Activated CD4-positive, alpha-beta T cell treated with anti-CD3 and anti-CD28 coated beads for 4 hours (primary cell): ENCODE measurements at places on chromosomes 11 and 22.

- no peak for DNase-seq
Measured at GRCh38 chr11:64113462-64113780, 52.5 kb downstream of the MACROD1 start.

DNA sequence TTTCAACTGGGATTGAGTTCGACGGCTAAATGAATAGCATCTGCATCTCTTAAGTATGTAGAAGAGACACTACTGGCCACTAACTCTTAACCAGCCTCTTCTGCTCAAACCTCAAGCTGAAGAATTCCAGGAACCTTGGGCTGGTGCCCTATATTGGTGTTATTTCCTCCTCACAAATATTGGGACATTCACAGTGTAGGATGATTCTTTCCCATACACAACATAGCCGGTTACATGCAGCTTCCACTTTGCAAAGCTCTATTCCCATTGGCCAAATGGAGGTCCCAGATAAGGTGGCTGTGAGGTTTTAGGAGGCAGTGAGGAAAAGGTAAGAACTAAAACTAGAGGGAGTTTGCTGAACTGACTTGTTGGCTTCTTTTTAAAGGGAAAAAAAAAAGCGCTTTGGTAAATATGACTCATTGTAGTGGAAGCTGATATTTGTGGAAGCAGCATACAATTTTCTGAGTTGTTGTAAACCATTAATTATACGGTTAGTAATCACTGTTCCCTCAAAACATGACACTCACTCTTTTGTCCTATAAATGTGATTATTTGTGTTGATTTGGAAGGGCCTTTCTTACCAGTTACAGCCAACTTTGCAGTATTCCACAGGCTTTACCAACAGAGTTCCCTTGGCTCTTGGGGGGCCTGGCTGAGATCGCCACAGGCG lies 17.6 kb downstream of the C22orf31 start:
- no peak for DNase-seq

DNA sequence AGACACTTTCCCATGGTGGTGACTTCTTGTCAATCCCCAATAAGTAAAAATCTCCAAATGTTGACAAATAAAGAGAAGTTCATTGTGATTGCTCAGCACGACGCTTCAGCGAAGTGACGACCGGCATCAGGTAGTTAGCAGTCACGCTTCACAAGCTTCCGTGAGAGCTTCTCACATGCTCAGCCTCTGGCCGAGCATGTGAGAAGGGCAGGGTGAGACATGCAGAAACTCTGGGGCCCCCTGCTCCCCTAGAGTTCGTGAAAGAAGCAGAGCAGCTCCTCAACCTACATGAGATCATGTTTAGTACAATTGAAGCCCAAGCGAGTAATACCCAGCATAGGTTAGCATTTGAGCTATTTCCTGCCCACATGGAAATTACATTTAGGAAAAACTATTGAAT lies 4.4 kb upstream of the C11orf16 start:
- no peak for DNase-seq

DNA sequence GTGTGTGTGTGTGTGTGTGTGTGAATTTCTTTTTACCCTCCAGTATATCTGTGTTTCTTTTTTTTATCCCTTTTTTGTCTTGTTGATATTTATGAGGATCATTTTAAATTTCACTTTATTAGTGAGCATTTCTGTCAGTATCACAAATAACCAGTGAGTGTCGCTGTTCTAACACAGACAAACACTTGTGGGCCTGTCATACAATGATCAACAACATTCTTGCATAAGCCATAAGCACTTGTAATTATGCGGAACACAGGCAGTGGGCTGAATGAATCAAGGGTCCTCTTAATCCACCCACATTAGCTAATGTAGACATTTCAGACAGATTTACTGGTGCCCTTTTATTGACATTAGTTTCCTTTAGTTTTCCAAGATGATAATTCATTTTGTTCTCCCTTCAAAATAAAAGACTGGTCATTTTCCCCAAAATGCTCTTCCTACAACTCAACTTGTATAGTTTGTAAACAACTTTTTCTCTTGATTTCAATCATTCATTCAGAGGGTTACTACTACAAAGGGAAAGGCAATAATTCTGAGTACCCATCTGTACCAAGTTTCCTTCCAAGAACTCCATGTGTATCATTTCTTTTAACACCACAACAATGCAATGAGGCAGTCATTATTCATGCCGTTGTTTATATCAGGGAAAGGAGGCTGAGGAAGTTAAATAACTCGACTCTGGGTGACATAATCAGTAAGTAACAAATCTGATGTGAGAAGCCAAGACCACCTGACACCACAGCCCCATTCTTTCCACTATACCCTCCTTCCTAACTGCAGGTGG lies 34.5 kb upstream of the ANO3 start:
- no peak for DNase-seq

GRCh38 chr11:88359541-88359940 lies 22.0 kb upstream of the CTSC start:
- DNase-seq, result no peak

DNA sequence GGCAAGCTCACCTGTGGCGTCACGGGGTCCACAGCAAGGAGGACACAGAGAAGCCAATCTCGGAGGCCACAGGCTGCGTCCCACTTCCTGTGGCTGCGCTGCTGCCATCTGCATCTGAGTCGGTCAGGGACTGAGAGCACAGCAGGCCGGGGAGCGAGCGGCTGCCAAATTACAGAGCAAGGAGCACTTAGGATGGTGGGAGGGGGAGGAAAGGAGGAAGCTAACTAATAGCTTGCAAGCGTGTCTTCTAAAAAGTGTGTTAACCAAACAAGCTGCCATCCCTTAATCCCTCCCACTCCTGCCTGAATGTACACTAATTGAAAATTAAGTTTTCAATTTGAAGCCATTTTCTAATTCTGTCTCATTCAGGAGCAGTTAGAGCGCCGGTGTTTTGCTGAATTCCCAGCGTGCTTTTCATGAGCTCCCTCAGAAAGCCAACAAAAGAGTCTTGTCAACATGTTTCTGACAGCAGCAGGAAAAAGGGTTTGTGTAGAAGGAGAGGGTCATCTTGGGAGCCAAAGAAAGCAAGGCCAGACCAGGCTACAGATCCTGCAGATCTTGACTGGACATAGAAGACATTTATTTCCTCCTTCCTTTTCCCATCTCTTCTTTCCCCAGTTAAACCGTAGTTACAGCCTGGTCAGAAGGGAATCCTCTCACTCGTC lies 42.4 kb upstream of the API5 start:
- DNase-seq, result no peak

DNA sequence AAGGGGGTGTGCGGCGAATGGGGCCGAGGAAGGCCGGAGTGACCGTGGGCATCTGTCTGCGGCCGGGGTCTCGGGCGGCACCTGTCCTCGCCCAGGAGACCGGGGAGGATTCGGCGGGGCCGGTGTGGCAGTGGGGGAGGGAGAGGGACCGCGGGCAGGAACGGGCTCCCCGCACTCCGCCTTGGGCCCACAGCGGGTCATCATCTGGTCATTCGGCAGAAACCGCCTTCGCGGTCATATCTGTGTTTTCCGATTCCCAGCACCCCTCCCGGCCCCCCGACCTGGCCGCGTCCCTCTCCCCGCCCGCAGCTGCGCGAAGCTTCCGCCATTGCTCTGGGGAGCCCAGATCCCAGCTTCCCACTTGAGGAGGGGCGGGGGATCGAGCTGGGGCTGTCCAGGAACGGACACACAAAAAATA lies 824 bp upstream of the CBX6 start:
- DNase-seq, result no peak

- no peak for DNase-seq
Measured at GRCh38 chr11:79080551-79080950, 360.3 kb downstream of the TENM4 start.

DNA sequence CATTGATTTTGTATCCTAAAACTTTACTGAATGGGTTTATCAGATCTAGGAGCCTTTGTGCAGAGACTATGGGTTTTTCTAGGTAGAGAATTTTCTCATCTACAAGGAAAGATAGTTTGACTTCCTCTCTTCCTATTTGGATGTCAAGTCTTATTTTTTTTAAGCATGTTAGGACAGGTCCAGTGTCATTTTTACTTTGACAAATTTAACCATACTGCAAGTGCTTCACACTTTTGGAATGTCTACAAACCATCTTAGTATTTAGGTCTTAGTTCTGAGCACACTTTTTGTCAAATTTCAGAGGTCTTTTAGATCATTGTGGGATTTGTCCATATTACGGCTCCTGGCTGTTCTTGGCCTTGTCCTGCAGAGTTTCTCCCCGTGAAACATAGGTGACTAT lies 715.2 kb upstream of the RAG2 start:
- DNase-seq, result no peak

DNA sequence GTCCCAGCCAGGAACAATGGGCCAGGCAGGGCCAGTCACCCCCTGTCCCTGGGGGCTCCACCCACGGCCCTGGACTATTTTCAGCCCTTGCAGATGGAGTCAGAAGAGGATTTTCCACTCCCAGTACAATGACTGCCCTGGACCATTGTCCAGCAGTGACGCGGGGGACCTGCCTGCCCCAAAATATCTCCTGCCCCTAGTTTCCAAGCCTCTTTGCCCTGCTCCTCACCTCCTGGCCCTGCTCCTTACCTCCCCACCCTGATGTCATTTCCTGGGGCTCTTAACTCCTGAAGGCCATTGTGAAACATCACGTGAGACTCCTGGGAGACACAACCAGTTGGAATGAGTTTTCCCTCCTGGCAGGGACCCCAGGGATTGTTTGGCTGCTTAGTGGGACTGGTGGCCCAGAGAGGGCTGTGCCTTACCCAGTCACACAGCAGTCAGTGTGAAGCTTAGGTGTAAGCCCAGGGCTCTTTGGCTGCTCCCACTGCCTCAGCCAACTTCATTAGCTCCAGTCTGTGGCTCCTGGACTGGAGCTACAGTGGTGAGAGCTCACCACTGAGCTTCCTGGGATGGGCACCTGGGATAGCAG lies 22.2 kb downstream of the P2RY2 start:
- DNase-seq, result no peak

DNA sequence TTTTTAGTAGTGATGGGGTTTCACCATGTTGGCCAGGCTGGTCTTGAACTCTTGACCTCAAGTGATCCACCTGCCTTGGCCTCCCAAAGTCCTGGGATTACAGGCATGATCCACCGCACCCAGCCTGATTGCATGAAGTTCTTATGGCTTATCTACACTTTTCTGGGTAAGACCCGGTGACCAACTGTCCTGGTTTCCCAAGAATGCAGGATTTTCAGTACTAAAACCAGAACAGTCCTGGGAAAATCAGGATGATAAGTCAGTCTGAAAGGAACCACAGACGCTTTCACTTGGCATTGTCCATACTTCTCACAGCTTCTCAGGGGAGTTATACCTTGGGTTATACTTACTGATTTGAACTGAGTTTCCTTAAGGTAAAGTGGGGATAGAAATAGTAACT lies 1.4 kb upstream of the BPIFC start:
- DNase-seq, result no peak

GRCh38 chr11:118870396-118871343 lies 13.0 kb upstream of the CXCR5 start:
- no peak for DNase-seq

- DNase-seq, result no peak
Measured at GRCh38 chr22:45512363-45512762, 9.7 kb downstream of the FBLN1 start.

DNA sequence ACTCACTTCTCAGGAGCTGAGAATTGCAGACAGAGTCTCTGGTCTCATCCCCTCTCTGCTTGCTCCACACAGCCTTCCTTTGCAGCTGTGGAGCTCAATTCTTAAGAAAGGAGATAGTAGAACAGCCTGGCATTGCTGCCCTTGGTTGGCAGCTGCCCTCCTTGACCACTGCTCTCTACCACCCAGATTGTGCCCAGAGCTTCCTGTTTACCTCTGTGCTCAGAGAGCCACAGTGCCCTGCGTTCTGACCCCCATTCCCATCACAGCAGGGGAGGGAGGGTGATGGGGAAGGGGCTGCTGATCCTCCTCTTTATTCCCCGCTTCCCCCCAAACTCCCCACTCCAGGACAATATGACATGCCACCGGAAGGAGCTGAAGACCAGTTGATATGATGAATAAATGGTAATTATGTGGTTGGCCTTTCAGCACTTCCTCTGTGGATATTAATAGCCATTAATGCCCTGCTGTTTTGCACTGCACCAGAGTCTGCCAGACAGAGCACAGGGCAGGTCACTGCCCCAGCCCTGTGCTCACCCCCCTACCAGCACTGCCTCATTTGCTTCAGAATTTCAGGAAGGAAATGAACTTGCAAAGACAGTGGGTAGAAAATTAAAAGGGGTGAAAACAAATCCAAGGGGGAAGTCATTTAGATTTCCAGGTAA lies 426.8 kb upstream of the CADM1 start:
- no peak for DNase-seq

DNA sequence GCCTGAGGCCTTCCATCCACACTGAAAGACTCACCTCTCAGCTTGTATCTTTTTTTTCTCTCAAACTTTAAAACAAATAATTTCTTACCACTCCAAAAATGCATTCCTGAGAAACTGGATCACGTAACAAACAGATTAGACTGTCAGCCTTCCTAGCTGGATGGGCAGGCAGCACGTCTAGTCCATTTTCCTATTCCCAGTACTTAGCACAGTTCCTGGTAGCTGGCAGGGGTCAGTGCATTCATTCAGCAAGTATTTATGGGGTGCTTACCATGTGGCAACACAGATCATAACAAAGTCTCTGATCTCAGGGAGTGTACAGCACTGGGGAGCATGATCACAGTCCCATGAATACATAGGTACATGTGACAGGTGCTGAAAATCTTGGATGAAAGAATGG lies 89.6 kb downstream of the UBASH3B start:
- DNase-seq, result no peak

GRCh38 chr11:126560221-126560620 lies 204.7 kb downstream of the ST3GAL4 start:
- no peak for DNase-seq

GRCh38 chr22:19150482-19151328 lies 613 bp upstream of the GSC2 start:
- DNase-seq, result no peak

- no peak for DNase-seq
Measured at GRCh38 chr22:50608996-50609395, 8.4 kb downstream of the MAPK8IP2 start.

DNA sequence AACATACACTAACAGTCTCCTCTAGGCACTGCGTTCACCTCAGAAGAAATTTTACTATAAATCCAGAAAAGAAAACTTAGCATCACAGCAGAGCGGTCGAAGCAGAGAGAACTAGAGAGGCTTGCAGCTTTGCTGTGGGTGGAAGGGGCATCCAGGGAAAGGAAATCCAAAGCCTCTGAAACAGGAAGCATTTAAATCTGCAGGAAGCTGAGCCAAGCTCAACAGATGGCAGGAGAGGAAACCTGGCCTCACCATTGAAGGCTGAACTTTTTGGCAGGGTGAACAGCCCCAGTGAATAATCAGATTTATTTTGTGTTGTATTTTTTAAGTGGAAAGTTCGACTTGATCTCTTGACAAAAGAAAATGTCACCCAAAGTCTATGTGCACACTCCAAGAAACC lies 858.1 kb downstream of the OPCML start:
- no peak for DNase-seq

GRCh38 chr11:83410605-83411565 lies 124.7 kb upstream of the CCDC90B start:
- no peak for DNase-seq
